ENCODE measurements at places on chromosomes 6 and 20.

GRCh38 chr6:136840276-136841001 is 18.0 kb downstream of the PEX7 start:
- no peak for DNase-seq

DNA sequence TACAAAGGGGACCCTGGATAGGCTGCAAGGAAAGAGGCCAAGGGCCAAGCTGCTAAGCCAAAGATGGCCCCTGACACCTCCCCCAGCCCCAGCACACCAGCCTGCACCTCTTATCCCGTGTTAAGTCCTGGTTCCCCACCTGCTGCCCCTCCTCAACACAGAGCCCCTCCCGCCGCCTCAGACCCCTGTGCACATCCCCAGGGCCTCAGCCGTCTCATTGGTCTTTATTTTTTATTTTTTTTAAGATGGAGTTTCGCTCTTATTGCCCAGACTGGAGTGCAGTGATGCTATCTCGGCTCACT is 37.1 kb upstream of the MDFI start:
- no peak for DNase-seq

GRCh38 chr6:158503846-158504245 is 56.0 kb upstream of the TMEM181 start:
- DNase-seq: no peak

GRCh38 chr20:1010659-1011058 is 8.5 kb upstream of the RSPO4 start:
- no peak for DNase-seq

DNA sequence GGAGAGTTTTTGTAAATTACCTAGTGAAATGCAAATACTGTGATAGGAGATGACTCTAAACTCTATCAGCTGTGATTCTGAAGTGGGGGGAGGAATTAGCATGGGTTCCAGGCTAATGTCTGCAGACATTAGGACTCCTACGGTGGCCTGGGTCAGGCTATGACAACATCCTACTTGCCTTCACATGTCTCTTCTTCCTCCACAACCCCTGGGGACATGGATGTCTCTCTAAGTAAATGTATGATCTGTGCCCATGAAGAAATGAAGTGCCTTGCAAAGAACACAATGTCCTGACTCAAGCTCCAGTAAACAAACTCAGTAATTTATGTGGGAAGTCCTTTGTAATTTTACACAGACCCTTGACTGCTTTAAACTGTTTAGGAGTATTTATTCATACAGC is 165.8 kb upstream of the EEF1E1 start:
- no peak for DNase-seq

DNA sequence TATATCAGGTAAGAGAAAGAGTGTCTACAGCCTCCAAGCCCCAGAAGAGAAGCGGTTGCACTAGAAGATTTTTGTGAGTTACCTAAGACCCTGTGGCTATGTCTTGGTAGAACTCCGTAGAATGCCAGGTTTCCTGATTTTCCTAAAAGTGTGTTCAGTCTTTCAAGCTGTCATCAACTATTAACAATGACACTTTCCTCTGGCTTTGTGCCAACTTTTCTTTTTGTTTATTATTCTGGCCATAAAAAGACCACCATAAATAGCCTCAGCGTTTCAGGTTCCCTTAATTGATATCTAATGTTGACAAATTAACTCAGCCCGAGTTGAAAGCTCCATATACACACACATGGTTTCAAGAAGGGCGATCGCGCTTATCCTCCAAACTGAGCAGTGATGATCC is 1.2 kb downstream of the PAK5 start:
- no peak for DNase-seq

GRCh38 chr6:112150363-112150762 is 63.0 kb downstream of the FAM229B start:
- no peak for DNase-seq

DNA sequence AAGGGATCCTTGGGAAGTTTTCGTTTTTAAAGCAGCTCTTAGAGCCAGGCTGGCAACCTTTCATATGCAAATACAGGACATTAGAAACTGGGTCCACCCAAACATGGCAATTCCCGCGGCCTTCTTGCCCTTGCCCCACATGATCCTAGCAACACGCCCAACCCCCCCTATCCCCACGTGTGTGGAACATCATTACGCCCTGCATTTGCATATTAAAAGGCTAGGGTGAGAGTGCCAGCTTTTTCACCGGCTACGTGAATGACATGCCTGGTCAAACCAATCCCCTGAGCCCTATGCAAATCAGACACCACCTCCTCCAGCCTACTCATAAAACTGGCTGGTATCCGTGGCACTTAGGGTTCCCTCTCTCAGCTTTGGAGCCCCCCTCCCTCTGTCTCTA is 88.1 kb downstream of the TNFRSF21 start:
- no peak for DNase-seq

DNA sequence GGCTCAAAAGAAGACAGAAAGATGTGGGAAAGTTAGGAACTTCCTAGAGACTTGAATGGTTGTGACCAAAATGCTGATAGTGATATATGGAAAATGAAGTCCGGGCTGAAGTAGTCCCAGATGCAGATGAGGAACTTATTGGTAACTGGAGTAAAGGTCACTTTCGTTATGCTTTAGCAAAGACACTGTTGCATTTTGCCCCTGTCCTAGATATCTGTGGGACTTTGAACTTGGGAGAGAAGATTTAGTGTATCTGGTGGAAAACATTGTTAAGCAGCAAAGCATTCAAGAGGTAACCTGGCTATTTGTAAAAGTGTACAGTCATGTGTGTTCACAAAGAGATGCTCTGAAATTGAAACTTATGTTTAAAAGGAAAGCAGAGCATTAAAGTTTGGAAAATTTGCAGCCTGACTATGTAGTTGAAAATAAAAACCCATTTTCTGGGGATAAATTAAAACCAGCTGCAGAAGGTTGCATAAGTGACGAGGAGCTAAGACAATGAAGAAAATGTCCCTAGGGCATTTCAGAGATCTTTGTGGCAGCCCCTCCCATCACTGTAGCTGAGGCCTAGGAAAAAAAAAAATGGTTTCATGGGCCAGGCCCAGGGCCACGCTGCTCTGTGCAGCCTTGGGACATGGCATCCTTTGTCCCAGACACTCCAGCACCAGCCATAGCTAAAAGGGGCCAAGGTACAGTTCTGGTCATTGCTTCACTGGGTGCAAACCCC is 1692.2 kb downstream of the HACE1 start:
- DNase-seq: no peak

GRCh38 chr6:14428269-14428668 is 310.7 kb downstream of the CD83 start:
- no peak for DNase-seq

GRCh38 chr6:112235956-112236355 is 18.4 kb downstream of the LAMA4 start:
- DNase-seq: no peak

DNA sequence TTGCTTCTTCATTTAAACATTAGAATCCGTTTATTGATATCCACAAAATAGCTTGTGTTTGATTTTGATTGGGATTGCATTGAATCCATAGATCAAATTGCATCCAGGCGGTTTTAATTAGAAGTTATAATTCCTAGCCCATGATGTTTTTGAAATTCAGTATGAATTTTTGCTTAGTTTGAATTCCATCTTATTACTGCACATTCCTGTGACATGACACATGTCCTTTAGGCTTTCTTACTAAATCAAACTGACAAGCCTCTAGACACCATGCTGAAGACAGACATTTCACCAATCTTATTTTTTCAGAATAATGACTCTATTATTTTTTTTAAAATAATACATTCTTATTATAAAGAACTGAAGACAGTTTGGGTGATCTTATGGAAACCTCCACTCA is 21.4 kb upstream of the PI16 start:
- no peak for DNase-seq

DNA sequence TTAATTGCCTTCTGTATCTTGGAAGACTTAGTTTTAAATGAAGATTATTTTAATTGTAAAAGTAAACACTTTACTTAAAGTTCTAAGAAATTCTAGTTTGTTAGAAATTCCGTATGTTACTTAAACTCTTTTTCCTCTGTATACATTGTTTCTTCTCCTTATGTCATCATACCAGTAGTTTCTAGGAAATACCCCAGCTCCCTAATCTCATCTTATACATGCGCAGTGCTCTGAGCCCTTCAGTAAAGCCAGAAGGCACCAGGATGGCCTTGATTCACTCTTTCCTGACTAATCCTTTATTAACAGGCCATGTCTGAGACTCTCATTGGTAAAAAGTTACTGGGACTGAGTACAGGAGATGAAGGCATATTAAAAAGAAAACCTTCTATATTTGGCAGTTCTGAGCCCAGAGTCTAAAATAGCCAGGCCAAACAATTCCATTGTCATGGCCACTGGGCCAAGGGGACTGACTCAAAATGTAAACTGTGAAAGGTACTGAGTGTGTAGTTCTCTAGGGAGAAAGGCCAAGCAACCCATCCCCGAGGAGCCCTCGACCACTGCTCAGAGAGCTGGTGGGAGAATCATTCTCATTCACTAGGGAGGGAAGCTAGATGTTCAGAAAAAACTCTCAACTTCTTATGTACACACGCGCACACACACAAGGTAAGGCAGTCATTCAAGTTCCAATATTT is 25.0 kb downstream of the SLC22A1 start:
- DNase-seq: no peak

- no peak for DNase-seq
These were observed 30.7 kb upstream of the COL10A1 start for GRCh38 chr6:116156405-116157326.

- DNase-seq: no peak
These were observed 69.7 kb upstream of the SCP2D1 start for GRCh38 chr20:18743665-18744440.

DNA sequence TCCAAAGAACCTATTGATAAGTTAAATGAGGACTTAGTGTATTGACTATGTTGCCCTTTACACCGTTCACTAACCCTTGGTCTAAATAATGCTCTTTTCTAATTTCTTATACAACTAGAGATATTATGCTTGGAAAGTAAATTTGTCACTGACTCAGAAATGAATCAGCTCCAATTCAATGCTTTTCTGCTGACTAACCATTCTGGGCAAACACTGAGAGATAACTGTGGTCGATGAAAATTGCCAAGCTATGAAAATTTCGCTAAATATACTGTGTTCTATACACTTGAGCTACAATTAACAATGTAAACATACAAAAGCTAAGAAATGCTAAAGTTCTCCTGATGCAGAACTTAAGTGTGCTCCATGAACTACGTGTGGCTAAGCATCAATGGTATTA is 23.1 kb upstream of the FBXO9 start:
- no peak for DNase-seq

- DNase-seq: no peak
These were observed 24.7 kb upstream of the ASXL1 start for GRCh38 chr20:32333181-32333987.

- no peak for DNase-seq
These were observed 55.1 kb downstream of the IRF4 start for GRCh38 chr6:446418-447366.

DNA sequence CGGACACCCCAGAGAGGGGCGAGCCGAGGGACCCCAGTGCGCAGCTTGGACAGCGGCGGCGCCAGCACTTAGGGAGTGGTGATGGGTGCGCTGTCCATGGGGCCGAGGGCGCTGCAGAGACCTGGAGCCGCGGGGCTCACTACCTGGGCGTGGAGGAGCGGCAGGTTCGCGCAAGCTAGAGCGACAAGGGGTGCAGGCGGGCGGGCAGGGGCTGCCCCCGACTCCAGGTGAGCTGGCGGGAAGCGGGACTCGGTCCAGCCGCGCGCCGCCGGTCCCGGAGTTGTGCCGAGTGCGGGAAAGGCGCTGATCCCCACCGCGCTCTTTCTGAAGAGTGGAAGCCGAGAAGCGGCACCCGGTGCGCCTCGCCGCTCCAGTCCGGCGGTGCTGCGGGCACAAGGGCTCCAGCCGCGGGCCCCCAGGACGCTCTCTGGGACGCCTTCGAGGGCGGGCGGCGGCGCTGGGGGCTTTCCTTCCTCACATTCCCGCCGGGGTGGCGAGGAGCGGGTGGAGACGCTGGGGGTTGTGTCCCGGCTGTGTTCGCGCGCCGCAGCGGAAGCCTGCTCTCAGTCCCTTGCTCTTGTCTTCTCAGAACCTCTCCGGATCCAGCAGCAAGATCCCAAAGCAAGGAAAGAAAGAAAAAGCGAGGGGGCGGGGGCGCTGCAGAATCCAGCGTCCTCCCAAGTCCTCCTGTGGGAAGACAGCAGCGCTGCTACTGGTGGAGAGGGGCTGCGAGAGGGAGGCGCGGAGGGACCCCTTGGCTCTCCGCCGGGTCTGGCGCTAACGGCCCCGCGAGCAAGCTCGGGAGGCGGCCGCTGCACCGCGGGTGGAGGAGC is at the start of gene B3GAT2:
Gene B3GAT2, minus strand, starts transcription at position 610 of the 833 bp plus-strand sequence. CDS start 631 bp downstream, outside the sequence.
- DNase-seq: no peak

- DNase-seq: no peak
These were observed 312.0 kb downstream of the ZFAND3 start for GRCh38 chr6:38131527-38131965.

DNA sequence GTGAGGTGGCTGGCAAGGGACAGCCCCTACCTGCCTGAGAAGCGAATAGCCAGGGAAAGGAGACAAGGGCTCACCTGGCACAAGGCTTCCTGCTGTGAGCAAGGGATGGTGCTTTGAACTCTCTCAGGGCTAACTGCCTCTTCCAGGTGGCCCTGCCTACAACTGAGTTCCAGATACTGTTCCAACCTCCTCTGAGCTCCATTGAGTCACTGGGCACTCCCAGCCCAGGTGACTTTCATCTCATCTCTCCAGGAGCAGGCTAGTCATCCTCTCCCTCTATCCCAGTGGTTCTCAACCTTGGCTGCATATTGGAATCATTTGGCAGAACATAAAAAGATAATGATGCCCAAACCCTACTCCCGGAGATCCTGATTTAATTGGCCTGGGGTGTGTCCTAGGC is 374.0 kb upstream of the ZFP64 start:
- DNase-seq: no peak

- DNase-seq: no peak
These were observed 7.8 kb upstream of the PTPRK start for GRCh38 chr6:128528241-128528640.

DNA sequence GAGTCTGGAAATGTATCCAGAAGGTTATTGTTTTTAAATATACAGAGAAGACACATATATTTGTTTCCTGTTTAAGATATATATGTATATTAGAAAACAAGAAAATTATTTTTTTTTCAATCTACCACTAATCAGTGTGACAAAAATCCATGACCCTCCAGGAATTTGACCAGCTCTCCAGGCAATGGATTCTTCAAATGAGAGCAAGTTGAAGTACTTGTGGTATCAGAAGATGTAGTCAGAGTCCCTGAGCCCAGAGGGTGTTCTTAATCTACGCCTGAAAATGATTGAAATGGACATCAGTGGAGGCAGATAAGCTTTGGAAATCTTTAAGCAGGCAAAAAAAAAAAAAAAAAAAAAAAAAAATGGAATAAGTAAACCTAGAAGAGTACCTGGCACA is 186.5 kb upstream of the QKI start:
- no peak for DNase-seq
